Upper lobe of left lung (tissue), 6 donors: ENCODE measurements at places on chromosomes 5 and 9. TPM values are rescaled to one million over a fixed set of nuclear protein-coding genes. Genes with fewer than 3 reads are reported as not detected.

The SLC6A18 gene
- not detected for total RNA-seq

The FABP6 gene
- 12.2 TPM for total RNA-seq

The SLF1 gene
- total RNA-seq: 8.8 TPM

The ELAVL2 gene
- total RNA-seq: not detected

The C5orf58 gene
- total RNA-seq: not detected

The IFNA8 gene
- total RNA-seq: not detected

The MEIKIN gene
- total RNA-seq: not detected

The SRA1 gene
- total RNA-seq: 26.0 TPM

The FOXD4 gene
- total RNA-seq: 0.54 TPM

The CDH10 gene
- total RNA-seq: 0.26 TPM

The MEF2C gene
- 34.6 TPM for total RNA-seq

The CCT5 gene
- total RNA-seq: 191 TPM

The FOXI1 gene
- 0.30 TPM for total RNA-seq

The PCDHB15 gene
- total RNA-seq: 2.0 TPM

The PKN3 gene
- total RNA-seq: 25.4 TPM

The FAM78A gene
- total RNA-seq: 4.5 TPM

The SLC6A3 gene
- 0.15 TPM for total RNA-seq

The PAPPA gene
- 0.46 TPM for total RNA-seq

The PCDHB5 gene
- 22.4 TPM for total RNA-seq

The PCDH1 gene
- total RNA-seq: 133 TPM
